Effector memory CD8-positive, alpha-beta T cell (primary cell): ENCODE measurements at places on chromosomes 2 and 18.

DNA sequence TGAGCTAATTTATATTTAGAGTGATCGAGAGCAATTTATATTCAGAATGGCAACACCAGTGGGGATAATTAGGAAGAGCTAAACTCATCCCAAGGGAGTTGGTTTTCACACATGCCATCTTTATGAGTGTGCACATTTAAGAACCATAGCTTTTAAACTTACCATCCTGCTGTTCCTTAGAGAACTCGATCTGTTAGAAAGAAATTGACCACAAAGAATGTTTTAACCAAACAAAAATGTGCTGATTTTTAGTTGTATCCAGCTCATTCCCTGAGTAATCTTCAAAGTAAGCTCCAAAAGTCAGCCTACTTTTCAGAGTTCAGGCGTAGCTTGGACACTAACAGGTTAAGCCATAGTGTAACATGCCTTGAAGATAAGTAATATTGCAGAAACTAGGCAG is 12.6 kb downstream of the MYL1 start:
- no peak for DNase-seq

DNA sequence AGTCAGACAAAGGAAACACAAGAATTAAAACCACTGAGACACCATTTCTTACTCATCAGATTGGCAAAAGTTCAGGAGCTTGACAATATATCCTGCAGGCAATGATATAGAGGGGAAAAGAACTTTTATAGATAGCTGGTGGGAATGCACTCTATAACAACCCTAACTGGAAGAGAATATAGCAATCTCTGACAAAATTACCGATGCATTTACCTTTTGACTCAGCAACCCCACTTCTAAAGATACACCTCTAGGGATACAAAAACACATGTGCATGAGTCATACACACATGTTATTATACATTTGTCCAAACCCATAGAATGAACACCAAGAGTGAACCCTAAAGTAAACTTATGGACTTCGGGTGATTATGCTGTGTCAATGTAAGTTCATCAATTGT is 79.4 kb upstream of the SRD5A2 start:
- DNase-seq: no peak

GRCh38 chr2:96528006-96528699 is 8.4 kb upstream of the ARID5A start:
- DNase-seq: no peak

DNA sequence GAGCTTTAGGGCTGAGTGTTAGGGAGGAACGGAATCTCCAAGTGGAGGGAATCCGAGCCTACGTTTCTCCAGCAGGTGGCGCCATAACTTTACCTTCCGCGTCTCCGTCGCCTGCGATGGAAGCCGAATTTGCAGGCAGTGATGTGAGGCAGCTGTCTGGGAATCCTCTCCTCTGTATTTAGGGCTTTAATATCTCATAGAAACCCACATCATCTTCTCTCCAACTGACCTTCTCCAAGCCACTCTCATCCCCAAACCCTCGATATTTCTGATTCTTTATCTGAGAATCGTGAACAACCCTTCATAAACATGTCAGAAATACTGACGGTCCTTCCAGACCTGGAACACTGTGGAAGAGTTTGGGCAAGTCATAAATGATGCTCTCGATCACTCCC is 27.5 kb downstream of the SIX2 start:
- peak; percentile 52 for DNase-seq

DNA sequence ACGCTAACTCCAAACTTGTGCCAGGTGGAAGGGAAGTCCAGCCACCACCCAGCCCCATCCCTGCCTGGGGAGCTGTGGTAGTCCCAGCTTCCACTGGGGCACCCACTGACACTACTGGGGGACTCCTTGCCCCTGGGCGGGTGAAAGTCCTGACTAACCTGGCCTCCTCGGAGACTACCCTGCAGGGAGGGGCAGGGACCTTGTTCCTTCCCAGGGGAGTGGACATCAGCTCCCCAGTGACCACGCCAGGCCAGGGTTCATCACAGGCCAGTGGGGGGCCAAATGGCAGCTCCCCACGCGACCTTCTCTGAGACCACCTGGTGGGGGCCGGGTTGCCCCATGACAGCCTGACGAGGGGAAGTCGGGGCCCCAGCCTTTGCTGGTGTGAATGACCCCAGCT is 420.0 kb upstream of the SALL3 start:
- DNase-seq: no peak

- DNase-seq: no peak
Observed at GRCh38 chr18:80176334-80177073, 67.4 kb downstream of the ADNP2 start.
